ENCODE measurements at places on chromosomes 11 and 22.

DNA sequence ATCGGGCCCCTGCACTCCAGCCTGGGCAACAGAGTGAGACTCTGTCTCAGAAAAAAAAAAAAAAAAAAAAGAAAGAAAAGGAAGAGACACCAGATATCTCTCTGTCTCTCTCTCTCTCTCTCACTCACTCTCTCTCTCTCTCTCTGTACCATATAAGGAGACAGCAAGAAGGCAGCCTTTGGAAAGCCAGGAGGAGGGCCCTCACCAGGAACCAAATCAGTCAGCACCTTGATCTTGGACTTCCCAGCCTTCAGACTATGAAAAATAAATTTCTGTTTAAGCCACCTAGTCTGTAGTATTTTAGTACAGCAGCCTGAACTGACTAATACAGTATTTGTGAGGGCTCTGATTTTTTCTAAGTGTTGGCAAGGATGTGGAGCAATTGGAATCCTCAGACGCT lies 13.6 kb upstream of the ALDH3B2 start:
- no peak for DNase-seq

- no peak for DNase-seq
These were observed 585 bp downstream of the NF2 start for GRCh38 chr22:29604076-29604360.

- DNase-seq, result no peak
These were observed 35.8 kb upstream of the PRR5 start for GRCh38 chr22:44666207-44666585.

DNA sequence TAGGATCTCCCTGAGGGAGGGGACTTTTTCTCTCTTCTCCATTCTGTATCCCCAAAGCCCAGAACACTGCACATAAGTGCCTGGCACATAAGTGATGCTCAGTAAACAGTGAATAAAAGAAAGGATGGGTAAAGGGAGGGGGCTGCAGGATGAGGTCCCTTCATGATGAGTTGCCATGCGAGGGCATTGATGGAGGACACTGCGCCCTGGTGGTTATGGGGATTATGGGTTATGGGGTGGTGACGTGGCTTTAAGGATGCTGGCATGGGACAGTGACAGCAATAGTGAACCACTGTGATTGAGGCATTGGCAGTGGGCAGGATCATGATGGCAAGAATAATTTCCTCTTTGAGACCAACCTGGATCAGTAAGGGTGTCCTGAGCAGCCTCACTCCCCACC lies 43.9 kb upstream of the LRRC32 start:
- no peak for DNase-seq

DNA sequence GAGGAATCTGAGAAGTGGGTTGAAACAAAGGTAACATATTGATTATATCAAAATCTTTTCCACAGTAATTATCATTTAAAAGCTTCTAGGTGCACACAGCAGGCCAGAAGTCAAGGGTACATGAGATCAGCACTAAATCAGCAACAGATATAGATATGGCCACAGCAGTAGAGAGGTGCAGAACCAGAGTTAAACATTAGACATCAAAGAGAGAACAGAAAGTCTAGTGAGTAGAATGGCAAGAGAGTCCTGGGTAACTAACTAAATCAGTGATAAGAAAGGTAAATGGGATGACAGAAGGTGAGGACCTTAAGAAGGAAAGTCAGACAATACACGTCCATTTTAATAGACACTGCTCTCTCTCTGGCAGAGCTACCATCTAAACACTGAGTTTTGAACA lies 119.5 kb upstream of the GRIA4 start:
- no peak for DNase-seq

DNA sequence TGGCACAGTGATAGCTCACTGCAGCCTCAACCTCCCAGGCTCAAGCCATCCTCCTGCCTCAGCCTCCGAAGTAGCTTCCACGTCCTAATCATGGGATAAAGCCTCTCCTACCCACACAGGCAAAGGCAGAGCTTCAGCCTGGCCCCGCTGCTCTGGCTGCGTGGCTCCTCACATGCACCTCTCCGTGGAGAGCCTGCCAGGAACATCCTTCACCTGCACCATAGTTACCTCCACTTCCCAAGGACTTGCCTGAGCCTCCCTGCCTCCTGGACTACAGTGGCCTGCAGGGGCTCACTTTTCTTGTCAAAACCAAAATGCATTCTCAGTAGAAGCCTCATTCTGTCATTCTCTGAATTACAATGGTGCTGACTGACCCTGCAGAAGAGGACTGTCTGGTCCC lies 6.5 kb downstream of the C11orf16 start:
- no peak for DNase-seq

DNA sequence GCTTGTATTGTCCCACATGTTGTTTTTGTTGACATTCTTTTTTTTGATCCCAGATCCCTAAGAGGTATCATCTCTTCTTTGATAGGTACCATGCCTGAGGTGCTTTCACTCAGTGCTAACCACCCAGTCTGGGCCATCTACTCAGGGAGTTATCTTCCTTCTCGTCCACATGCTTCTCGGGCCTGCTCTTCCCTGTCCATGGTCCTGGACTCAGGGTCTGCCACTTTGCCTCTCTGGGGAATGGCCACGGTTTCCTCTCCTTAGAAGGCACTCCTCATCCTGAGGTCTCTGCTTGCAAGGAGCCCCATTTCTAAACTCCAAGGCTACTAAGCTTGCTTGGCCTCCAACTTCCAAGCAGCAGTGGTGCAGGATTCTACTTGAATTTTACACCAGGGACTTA lies 227.0 kb upstream of the NCAM1 start:
- DNase-seq, result peak; percentile 72

GRCh38 chr11:40294349-40294735 lies 1165.1 kb downstream of the LRRC4C start:
- no peak for DNase-seq

DNA sequence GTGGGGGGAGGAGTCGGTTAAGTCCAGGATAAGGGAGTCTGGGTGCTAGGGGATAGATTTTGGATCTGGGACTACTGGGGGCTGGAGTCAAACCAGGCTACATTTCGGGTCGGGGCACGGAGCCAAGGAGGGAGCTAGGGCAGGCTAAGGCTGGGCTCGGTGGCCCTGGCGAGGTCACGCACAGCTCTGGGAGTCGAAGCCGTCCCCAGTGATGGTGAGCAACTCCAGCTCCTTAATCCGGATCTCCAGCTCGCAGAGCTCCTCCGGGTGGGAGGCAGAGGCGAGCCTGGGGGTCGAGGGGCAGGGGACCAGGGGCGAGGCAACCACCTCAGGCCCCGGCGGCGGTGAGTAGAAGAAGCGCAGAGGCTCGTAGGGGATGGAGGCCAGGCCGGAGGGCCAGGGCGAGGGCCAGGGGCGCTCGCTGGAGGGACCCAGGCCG lies 544 bp downstream of the C11orf91 start:
- DNase-seq, result no peak

DNA sequence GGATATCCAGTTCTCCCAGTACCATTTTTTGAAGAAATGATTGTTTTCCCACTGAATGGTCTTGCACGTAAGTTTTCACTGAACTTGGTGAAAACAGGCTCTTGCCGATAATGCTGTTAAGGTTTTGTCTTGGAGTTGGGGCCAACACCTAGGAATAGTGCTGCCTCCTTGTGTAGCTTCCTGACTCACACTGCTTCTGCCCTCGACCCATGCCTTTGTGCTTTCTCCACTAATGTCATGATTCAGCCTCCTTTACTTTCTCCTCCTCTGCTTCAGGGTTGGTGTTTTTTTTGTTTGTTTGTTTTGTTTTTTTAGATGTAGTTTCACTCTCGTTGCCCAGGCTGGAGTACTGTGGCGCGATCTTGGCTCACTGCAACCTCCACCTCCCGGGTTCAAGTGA lies 30.2 kb downstream of the SLC5A1 start:
- DNase-seq, result no peak

DNA sequence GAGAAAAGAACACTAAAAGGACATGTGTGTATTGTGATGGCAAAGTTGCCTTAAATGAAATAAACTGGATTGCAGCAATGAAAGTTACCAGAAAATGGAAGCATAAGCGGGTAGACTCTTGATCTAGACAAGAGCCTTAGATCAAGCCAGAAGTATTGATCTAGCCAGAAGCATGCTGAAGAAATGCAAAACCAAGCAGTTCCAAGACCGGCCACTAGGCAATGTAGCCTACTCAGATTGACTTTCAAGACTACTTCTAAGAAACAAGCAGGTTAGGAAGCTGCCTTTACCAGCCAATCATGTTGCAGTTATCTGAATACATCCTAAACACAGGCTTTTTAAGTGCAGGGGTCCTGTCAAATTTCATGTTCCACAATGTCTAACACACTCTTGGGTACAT lies 54.6 kb downstream of the KCNA4 start:
- DNase-seq, result no peak

- DNase-seq, result no peak
These were observed 40.2 kb downstream of the UVRAG start for GRCh38 chr11:75855206-75855605.

DNA sequence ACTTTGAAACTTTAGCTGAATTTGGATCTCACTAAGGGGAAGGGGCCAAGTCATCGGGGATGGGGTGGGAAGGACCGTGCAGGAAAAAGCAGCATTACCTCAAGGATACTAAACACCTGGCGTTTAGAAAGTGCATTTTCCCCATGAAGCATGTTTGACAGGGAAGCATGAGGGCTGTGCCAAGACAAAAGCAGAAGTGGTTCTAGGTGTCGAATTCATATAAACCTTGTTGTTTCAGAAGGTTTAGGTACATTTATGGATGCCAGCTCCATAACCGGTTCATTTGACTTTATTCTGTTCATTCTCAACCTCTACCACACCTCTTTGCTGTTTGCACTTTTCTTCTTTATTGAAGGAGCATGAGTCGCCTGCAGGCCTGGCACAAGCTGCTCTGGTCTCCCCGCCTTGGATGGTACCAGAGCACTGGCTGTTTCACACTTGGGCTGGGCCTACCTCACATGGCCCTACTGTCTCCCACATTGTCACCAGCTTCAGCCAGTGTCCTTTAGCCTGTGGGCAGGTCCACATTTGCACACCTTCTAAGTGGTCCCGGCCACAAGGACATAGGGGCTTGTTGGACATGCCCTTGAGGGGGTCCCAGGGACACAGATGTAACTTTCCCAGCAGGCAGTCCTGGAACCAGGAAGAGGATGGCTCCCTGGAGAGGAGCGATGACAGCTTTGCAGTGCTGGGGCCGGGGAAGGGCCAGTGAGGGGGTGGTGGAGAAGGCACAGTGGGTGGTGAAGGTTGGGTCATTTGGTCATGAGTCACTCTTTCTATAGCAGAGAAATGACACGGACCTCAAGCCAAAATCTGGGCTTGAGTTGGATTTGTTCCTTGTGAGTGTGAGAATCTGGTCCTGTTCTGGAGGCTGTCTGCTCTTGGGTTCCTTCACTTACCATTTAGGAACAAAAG lies 3.2 kb upstream of the ST14 start:
- DNase-seq, result no peak

DNA sequence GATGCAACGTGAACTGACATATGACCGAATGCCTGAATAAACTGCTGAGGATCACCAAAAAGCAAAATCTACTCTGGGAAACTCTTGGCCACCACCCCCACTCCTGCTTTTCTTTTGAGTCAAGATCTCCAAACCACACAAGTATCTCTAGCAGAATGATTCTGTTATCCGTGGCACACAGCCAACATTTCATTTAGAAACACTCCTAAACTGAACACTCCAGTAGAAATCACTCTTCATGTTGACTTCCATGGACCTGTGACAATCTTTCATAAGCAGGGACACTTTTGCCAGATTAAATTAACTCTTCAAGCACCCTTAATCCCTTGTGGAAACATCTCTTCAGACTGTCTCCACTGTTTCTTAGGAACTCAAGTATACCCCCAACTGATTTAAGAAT lies 44.4 kb downstream of the VSIG10L2 start:
- DNase-seq, result no peak

DNA sequence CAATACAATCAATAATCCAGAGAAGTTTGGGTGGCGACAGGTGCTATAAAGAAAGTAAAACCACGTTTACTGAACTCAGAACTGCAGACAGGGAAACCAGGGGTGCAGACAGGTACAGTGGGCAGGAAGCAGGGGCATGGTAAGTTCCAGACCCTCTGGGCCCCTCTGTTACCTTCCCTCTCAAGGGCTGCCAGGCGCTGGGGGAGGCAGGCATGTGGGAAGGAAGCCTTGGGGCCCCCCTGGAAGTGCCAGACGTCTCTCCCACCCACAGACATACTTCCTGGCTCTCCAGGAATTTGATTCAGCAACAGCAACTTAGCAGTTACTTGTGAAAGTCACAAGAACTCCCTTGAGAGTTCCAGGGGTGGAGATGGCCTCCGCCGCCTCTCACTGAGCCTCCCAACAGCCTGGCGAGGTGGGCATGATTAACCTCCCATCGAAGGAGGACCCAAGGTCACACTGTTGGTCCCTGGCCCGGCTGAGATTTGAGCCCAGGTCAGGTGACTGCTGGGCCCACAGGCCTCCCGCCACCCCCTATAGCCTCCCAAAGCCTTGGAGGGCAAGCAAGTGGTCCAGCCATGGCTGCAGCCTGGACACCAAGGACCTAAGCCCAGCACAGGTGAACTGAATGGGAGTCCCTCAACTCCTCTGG lies 14.1 kb upstream of the TSKU start:
- DNase-seq, result no peak

- no peak for DNase-seq
These were observed 422 bp downstream of the GLB1L2 start for GRCh38 chr11:134332189-134332631.

DNA sequence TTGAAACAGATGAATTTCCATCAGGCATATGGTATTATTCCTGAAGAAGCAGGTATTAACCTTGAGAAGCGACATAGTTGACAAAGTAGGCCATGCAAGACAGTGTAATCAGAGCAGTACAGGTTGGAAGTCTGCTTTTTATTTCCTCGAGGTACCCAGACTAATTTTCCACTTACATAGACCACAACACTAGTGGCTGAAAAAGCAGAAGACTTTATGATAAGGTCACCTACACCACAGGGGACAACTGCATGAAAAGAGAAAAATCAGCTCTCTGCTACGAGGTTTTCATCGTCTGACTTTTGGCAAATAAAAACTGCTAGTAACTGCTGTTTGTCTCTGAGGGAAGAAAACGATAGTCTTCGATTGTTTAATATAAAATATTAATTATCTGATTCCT lies 77.5 kb downstream of the CNTN5 start:
- no peak for DNase-seq

GRCh38 chr22:24185001-24185500 lies 3.8 kb downstream of the SUSD2 start:
- no peak for DNase-seq

DNA sequence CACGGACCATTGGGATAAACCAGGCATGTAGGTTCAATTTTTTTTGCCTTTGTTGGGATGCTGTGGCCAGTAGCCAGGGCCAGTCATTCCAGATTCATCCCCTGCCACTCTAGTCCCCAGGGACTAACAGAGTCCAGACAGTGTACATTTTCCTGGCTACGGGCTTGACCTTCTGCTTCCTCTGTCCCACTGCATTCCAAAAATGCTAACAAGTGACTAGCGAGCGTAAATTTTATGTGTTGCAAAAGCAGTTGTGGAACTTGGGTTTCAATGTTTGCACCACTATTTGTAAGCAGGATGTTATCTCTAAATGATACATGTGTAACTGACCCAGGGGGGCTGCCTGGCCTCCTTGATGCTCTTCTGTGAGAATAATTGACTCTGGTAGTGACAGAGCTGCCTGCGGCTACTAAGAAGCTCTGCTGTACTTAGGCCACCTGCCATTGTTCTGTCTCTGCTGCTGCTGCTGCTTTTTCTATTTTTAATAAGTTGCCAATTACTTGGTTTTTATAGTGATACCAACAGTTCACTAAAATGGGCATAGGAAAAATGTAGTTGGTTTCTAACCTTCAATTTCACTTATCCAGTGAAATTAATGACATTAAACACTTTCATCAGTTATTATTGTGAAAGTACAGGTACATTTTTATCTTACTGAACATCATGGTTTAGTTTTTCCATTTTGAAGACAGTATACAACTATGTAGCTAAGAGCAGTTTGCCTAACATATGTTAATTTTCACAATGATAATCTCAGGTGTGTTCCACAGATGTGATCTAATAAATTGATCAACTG lies 26.8 kb downstream of the TNRC6B start:
- DNase-seq, result no peak

- DNase-seq, result no peak
These were observed 19.9 kb upstream of the ME3 start for GRCh38 chr11:86692317-86692716.
